Type B pancreatic cell (in vitro differentiated cells): ENCODE measurements at places on chromosomes 7 and 10. TPM values are rescaled to one million over a fixed set of nuclear protein-coding genes. Genes with fewer than 3 reads are reported as not detected.

The C10orf67 gene
- 0.12 and 0.17 TPM in 2 replicates for total RNA-seq

The DOCK1 gene
- 61.6 and 67.4 TPM in 2 replicates for total RNA-seq

The DEPP1 gene
- 25.7 and 53.0 TPM in 2 replicates for total RNA-seq

The ST7 gene
- total RNA-seq = 18.2 and 25.0 TPM in 2 replicates

The CADPS2 gene
- total RNA-seq = 6.6 and 10.1 TPM in 2 replicates

The SFTPA1 gene
- total RNA-seq = 0.22 and 5.9 TPM in 2 replicates

The CACNB2 gene
- 4.9 and 7.6 TPM in 2 replicates for total RNA-seq

The PCLO gene
- 6.7 and 9.5 TPM in 2 replicates for total RNA-seq

The OR6B1 gene
- total RNA-seq = not detected in 2 replicates

The ATE1 gene
- 23.5 and 35.4 TPM in 2 replicates for total RNA-seq

The HIPK2 gene
- total RNA-seq = 84.7 and 89.1 TPM in 2 replicates

The LIPF gene
- 19.6 TPM in 1 of 2 replicates, not detected in the other for total RNA-seq

The MMD2 gene
- not detected in 2 replicates for total RNA-seq

The HKDC1 gene
- total RNA-seq = 2.4 and 8.0 TPM in 2 replicates

The TMEM196 gene
- total RNA-seq = 0.68 and 1.5 TPM in 2 replicates

The CPEB3 gene
- total RNA-seq = 2.3 and 3.7 TPM in 2 replicates

The NRCAM gene
- 34.4 and 41.0 TPM in 2 replicates for total RNA-seq

The SUGCT gene
- total RNA-seq = 5.8 and 7.1 TPM in 2 replicates

The HOXA9 gene
- 0.67 and 4.1 TPM in 2 replicates for total RNA-seq

The CARD11 gene
- total RNA-seq = 11.6 and 43.1 TPM in 2 replicates

The COBL gene
- 25.7 and 47.1 TPM in 2 replicates for total RNA-seq

The EMX2 gene
- total RNA-seq = 24.7 and 29.9 TPM in 2 replicates

The LIPJ gene
- total RNA-seq = 0.12 and 0.29 TPM in 2 replicates

The MLXIPL gene
- 27.8 and 35.6 TPM in 2 replicates for total RNA-seq

The SPOCK2 gene
- total RNA-seq = 13.8 TPM in 2 replicates

The CYP3A4 gene
- 4.2 and 10.0 TPM in 2 replicates for total RNA-seq

The AHCYL2 gene
- 15.7 and 27.8 TPM in 2 replicates for total RNA-seq

The C10orf62 gene
- total RNA-seq = 0.34 TPM in 1 of 2 replicates, not detected in the other

The CWF19L1 gene
- total RNA-seq = 18.4 and 25.1 TPM in 2 replicates

The ZNF789 gene
- 12.6 and 19.0 TPM in 2 replicates for total RNA-seq

The TMEM176A gene
- total RNA-seq = 90.1 and 106 TPM in 2 replicates

The DGKI gene
- 1.8 and 2.8 TPM in 2 replicates for total RNA-seq

The IGF2BP3 gene
- total RNA-seq = 99.3 and 107 TPM in 2 replicates

The TMEM140 gene
- 0.68 and 2.0 TPM in 2 replicates for total RNA-seq
